ENCODE measurements at places on chromosomes 3 and 15.

DNA sequence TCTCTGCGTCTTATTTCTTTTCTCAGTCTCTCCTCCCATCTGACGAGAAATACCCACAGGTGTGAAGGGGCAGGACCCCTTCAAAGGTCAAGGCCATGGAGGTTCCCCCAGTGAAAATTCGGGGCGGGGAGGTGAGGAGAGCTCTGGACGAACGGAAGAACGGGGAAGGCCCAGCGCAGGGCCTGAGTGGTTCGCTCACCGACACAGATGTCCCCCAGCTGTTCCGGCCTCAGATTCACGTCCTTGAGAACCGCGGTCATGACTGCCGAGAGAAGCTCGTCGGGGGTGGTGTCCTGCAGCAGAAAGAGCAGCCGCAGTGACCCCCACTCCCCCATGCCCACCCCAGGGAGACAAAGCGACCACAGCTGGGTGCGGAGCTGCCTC lies 542 bp downstream of the ACAA1 start:
- DNase-seq, result no peak

DNA sequence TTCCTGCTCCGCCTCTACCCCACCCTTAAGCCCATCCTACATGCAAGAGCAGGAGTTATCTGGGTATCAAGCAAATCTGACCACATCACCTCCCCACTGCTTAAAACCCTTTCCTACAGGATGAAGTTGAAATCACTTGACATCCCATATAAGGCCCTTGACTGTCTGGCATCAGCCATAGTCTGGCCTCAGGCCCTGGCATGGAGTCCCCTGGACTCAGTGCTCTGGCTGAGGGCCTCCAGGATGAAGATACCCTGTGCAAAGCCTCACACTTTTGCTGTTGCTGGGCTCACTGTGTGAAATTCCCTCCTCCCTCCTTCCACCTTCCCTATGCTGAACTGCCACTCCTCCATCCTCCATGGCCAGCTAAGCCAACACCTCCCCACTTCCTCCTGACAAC lies 65.2 kb upstream of the GLCE start:
- DNase-seq, result peak; percentile 54

- DNase-seq, result no peak
Measured at GRCh38 chr3:122755491-122755890, 38.1 kb downstream of the HSPBAP1 start.

- no peak for DNase-seq
Measured at GRCh38 chr3:171526869-171527268, 66.7 kb upstream of the TNIK start.

DNA sequence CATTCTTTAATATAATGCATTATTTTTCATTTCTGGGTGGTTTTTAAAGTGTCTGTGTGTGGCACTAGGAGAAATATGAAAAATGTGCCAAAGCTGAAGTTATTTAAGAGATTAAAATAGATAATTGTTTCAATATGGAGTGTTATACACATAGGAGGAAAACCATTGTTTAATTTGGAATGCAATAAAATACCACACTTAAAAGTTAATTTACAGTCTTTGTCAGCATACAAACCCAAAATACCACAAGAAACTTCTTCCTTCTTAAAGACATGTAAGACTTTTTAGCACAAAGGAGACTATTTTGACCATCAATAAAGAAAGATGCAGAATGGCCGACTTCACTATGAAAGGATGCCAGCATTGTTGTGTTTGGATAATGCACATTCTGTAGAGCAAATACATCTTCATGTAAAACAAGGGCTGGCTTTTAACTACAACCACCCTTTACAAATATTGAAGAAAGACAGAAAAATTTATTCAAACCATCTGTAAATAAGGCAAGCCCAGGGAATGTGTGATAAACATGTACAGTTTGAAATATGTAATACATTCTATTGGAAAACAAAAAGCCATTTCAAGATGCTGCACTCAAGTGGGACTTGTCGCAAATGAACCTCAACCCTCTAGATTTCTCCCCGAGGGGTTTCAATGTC lies 1146.6 kb downstream of the ROBO1 start:
- no peak for DNase-seq

GRCh38 chr3:100173961-100174360 lies 59.7 kb upstream of the FILIP1L start:
- no peak for DNase-seq

DNA sequence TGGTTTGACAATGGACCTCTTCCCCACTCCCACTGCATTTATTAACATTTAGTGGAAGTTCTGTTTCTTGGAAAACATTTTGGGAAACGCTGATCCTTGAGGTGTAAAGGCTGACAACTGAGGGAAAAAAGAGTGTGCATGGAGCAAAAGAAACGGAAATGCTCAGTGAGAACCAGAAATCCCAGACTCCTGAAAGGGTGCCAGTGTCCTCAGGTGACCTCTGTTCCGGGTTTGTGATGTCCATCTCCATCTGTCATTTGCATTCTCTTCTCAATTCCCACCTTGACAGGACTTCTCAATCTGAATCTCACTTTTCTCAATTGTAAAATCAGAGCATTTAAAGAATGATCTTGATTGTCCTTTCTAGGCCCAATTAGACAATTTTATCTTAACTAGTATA lies 71.1 kb upstream of the FAM3D start:
- DNase-seq, result no peak

GRCh38 chr15:61064651-61065050 lies 164.5 kb downstream of the RORA start:
- no peak for DNase-seq

GRCh38 chr3:146948186-146948585 lies 343.0 kb upstream of the PLSCR5 start:
- no peak for DNase-seq

DNA sequence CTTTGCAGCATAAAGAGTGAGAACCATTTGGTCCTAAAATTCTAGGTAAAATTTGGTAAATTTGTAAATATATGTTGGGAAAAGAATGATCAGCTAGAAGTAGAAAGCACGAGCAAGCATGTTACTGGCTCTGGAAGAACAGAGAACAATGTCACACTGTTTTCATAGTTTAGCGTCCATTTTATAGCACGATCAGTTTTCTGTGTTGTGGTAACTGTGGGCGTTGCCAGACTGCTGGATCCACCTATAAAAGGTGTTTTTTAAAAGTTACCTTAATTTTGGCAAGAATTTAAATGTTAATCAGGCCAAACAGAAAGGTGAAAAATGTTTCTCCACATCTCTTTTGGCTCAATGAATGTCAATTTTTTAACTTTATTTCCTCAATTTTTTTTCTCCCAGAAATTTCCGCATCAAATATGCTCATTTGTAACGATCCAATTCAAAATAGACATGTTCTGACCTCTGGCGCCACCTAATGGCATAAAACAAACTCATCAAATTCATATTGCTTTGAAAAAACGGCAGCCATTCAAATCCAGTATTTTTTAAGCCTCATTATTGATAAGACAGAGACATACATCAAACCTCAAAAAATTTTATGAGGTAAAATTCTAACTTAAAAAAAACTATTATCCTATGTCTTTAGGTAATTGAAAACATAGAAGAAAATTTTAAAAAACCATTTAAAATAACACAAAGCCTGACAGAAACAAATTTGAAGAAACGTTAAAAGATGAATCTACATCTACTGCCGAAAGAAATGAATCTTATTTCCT lies 5.5 kb upstream of the GP5 start:
- DNase-seq, result no peak

GRCh38 chr15:56795502-56795901 lies 62.2 kb upstream of the ZNF280D start:
- no peak for DNase-seq

DNA sequence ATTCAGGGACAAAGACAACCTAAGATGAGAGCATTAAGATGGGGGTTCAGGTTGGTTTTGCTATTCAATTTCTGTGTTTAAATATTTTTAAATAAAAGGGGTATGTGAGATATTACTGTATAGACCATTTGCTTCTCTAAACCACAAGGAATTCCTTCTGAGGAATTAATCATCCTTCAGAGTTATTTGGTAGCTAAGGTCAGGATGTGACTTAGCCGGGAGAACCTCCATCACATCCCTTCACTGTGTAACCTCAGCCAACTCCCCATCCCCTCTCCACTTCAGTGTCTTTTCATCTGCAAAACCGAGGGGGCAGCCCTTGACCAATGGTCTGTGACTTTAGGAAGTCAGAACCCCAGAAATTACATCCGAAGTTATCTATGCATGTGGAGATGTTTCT lies 48.7 kb upstream of the SKOR1 start:
- DNase-seq, result no peak

DNA sequence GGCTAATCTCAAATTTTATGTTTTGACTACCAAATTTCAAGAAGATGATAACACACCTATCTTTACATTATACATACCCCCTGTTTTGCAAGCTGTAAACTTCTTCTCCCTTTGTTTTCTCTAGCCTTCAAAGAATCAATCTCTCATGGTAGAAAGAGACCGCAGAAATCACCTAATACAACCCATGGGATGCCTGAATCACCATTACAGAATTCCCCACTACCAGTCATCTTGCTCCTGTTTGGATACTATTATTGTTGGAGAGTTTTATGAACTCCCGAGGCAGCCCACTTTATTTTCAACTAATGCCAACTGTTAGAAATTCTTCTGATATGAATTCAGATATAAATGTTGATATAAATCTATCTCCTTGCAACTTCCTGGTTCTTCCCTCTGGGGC lies 110.9 kb downstream of the FRMD5 start:
- no peak for DNase-seq

DNA sequence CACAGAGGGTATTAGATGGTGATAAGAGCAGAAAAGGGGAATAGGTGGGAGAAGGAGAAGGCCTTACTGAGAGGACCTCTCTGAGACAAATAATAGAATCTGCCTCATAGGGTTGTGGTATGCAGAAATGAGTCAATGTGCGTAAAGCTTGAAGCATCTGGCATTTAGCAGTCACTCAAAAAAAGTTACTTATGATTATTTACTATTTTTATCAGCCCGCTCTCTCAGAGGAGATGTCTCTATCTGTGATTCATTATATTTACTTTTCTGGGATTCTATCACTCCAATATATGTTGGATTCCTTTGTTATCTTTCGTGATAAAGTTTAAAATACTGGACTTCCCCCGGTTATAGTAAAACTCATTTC lies 4.6 kb upstream of the TM4SF1 start:
- DNase-seq, result no peak

DNA sequence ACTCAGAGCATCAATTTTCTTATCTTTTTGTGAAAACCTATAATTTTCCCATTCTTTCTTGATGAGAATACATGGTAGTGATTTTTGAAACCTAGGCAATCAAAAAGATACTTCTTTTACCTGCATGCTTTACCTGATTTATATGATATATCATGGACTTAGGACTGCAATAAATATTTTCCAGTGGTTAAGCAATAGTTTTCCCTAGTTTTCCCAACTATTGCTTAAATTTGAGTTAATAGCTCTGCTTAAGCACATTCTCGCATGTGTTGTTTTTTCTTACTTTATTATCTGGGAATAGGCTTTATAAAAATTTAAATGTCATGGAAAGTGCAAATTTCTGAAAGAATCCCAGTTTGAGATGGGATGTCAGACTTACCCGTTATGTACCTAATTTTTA lies 465.1 kb upstream of the BCHE start:
- DNase-seq, result no peak

Data from psoas muscle (tissue), 8 donors.